ENCODE measurements at places on chromosomes 13 and 19. TPM values are rescaled to one million over a fixed set of nuclear protein-coding genes. Genes with fewer than 3 reads are reported as not detected.

DNA sequence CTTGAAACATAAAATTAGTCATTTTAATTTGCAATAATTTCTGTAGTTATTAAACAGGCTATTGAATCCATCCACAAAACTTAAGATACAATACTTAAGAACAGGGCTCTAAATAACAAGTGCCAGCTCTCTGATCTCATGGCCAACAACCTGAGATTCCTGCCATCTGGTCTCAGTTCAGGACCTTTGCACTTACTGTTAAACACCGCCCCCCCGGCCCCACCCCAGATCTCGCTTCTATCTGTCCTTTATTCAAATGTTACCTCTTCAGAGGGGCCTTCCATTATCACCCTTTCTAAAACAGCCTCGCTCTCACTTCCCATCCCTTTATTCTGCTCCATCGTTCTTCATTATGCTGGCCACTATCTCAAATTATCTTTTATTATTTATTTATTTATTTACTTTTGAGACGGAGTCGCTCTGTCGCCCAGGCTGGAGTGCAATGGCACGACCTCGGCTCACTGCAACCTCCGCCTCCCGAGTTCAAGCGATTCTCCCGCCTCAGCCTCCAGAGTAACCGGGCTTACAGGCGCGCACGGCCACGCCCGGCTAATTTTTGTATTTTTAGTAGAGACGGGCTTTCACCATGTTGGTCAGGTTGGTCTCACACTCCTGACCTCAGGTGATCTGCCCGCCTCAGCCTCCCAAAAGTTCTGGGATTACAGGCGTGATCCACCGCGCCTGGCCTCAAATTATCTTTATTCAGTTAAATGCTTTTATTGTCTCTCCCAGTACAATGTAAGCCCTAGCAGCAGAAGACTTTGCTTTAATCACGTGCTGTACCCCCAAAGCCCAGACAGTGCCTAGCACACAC, 838 bp upstream of the SNRNP70 start:
- peak overlapping the region; percentile 77 for H3K4me3 ChIP-seq
- DNase-seq, result no peak
- peak overlapping the region; percentile 94 for H3K27ac ChIP-seq
- H3K27me3 ChIP-seq, result no peaks in the 10 kb centered on the region

The TTYH1 gene
- total RNA-seq, result not detected

GRCh38 chr13:42885325-42885724, 103.9 kb downstream of the FAM216B start:
- H3K4me1 ChIP-seq, result no peaks in the 10 kb centered on the region
- no peak overlapping the region for H3K4me3 ChIP-seq
- H3K36me3 ChIP-seq, result no peaks in the 10 kb centered on the region
- H3K27ac ChIP-seq, result no peak overlapping the region
- DNase-seq, result no peak

DNA sequence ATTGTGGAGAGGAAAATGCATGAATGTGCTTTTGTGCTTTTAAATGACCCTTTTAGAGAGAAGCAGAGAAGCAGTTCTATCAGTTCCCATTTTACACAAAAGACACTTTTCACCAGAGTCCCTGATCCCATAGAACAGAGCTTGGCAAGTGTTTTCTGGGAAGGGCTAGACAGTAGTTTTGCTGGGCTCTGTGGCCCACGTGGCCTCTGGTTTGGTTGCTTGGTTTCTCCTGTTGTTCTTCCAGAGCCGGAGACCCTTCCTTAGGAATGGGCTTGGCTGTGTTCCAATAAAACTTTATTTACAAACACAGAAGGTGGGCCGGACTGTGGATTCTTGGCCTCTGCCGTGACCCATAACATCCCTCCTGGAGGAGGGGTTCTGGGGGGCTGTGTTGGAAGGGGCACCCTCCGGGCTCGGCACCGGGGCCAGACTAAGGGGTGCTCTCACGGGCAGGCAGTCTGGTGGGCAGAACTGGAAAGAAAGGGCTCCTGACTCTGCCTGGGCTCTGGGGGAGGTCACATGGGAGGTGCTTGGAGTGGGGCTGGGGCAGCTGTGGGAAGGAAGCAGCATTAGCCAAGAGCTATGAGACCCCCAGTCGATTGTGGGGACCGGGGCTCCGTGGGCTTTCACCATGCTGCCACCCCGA, 3.2 kb downstream of the SPPL2B start:
- H3K27ac ChIP-seq, result no peak overlapping the region
- DNase-seq, result no peak
- H3K4me3 ChIP-seq, result no peak overlapping the region
- peaks cover 30% of the 10 kb centered on the region for H3K36me3 ChIP-seq

GRCh38 chr19:51121257-51121656, 3.4 kb upstream of the SIGLEC9 start:
- peaks cover 13% of the 10 kb centered on the region for H3K27me3 ChIP-seq
- no peak overlapping the region for H3K4me3 ChIP-seq
- no peaks in the 10 kb centered on the region for H3K36me3 ChIP-seq
- peaks cover 9% of the 10 kb centered on the region for H3K4me1 ChIP-seq
- DNase-seq, result no peak
